Vagina (tissue), 2 donors: ENCODE measurements at places on chromosomes 2 and 18.

- no peak for DNase-seq
These were observed 11.4 kb downstream of the DARS1 start for GRCh38 chr2:135974036-135974435.

DNA sequence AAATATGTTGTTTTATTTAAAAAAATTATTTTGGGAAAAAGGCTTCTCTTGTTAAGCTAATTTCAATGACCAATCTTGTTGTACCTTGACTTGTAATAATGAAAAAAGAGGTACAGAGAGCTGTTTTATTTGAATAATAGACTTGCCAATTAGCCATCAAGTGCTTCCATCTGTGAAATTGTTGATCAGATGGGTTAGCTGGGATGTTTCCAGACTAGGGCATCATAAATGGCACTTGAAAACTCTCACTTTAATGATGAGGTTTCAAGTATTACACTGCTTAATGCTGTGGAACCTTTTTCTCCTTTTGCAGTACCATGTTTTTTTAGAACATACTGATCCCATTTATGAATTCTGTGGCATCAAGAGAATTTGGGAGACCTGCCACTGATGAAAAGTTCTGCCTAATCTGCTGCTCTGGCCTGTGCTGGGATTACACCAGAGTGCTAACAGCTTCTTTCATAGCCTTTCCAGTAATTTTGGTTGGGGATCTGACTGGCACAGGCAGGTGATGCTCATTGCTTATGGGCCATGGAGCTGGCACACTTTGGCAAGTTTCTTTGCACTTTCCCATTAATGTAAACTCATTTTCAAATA, 24.2 kb downstream of the PSMD14 start:
- DNase-seq, result no peak

DNA sequence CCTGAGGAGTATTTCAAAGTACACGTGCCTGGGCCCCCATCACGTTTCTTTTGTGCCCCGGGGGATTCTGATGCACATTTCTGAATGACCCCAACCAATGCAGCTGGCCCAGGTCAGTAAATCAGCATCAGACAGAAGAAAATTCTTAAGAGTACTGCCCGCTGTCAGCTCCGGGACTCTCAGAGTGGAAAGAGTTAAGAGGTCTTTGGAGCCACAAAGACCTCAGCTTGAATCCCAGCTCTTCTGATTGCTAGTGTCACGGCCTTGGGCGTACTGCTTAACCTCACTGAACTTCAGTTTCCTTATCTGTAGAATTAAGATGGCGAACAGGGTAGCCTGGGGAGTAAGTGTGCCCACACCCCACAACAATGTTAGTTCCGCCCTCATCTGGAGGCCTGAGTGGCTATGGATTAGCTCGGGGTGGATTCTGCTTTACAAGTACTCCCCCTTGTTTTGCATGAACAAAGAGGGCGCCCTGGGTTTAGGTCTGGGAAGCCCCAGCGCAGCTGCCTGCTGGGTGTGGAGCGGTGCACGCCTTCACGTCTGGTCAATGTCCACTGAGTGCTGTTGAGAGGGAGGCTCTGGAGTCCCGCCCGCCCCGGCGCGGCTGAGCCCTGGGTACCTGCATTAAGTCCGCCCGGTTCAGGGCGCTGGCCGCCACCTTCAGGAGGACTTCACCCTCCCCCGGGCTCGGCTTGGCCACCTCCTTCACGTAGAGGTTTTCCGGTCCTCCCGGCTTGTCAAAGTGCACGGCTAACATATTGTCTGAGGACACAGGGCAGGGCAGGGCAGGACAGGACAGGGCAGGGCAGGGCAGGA, 858 bp downstream of the TP53I3 start:
- no peak for DNase-seq

- DNase-seq, result no peak
These were observed 9.6 kb downstream of the GPAT2 start for GRCh38 chr2:96025194-96025492.

DNA sequence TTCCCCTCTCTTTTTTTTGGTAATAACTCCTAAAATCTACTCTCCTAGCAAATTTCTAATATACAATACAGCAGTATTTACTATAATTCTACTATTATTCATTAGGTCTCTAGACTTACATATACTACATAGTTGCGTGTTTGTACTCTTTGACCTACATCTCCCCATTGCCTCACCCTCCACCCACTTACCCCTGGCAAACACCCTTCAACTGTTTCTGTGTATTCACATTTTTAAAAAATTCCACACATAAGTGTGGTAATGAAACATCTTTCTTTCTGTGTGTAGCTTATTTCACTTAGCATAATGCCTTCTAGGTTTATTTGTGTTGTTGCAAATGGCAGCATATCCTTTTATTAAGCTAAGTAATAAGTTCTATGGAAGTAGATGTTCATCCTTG, 336.0 kb downstream of the CCDC85A start:
- no peak for DNase-seq

DNA sequence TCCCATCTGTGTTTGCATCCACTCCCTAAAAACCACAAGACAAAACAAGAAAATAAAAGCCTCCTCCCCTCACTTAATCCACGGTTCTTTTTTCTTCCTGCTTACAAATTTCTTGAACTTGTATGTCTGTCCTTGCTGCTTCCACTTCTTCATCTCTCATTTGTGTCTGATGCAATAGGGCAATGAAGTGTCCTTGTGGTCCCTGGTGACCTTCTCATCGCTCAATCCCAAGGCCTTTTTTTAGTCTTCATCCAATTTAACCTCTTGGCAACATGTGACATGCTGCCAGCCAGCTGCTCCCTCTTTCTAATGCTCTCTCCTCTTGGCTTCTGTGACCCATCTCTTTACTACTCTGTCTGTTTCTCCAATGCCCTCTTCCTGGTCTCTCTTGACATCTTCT, 87.6 kb downstream of the SEMA4F start:
- DNase-seq, result no peak

GRCh38 chr2:217370391-217370790, 510.5 kb upstream of the TNP1 start:
- no peak for DNase-seq

DNA sequence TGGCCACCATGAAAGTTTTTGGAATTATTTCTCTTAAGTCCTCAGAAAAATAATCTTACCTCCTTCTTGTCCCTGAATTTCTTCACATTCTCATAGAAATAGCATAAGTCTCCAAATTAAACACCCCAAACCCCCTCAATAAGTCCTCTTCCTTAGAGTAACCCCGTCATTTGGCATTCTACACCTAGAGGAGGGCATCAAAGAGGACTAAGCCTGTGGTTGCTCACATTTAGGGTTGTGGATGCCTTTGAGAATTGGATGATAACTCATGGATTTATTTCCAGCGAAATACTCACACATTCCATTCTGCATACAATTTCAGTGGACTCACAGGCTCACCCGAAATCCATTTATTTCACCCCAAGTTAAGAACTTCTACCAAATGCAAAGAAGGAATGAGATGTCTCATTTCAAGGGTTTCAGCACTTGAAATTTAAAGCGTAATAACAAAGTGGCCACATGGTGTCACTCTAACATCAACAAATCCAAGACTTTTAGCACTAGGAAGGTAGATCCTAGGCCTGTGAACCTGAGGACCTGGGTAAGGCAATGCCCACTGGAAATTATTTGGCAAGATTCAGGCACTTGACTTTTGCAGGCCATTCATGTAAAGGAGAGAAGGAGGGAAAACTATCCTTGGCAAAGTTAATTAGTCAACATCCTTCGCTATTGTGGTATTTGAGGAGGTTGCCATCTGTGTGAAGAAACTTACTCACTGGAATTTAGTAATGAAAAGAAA, 24.6 kb downstream of the DYTN start:
- no peak for DNase-seq

DNA sequence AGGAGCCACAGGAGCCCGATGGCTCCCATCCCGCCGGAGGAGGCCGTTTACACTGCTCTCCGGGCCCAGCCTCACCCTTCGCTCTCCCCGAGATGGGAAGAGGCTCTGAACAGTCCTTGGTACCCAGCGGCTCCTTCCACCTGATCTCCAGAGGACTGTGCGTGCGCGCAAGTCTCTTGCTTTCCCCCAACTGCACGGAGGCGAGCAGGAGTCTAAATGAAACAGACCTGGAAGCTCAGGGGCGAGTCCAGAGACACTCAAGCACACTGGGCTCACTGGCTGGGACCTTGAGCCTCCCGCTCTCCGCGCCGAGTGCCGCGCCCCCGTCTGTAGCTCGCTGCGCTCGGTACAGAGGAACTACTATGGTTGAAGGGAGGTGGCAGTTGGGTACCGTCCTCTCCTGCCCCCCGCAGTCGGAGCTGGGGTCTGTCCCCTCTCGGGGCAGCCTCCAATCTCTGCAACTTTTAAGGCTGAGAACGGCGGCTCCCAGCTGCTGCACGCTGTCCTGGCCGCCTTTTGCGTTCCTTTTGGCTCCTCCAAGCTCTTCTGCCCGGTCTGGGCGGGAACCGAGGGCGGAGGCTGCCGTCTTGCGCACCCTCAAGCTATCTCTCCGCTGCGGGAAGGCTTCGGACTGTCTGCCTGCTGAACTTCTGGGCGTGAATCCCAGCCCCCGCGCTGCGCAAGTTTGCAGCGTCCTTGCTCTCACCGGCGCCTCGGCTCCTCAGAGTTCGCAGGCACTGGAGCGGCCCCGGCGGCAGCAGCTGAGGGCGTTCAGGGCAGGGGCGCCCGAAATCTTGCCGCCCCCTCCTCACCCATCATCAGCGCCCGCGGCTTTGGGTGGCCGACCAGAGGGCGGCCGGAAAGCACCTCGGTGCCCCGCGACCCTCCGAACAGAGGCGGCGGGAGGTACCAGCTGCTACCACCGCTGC, 491 bp downstream of the ALK start:
- no peak for DNase-seq

DNA sequence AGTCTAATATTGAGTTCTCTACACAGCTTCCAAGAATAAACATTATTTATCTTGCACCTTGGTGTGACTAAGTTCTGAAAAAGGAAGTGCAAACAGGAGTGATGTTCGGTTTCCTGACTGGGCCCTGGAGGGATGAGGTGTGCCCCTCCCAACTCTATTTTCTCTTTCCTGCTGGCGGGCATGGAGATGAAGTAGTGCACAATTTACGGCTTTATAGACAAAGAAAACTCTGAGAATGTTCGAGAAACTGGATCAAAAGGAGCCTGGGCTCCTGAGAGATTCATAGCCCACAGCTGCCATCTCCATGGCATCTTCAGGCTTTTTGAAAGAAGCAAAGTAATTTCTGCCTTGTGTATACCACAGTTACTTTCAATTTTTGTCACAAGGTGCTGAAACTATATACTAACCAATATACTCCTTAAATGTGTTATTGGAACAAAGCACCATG, 22.3 kb downstream of the LRATD1 start:
- DNase-seq, result no peak

DNA sequence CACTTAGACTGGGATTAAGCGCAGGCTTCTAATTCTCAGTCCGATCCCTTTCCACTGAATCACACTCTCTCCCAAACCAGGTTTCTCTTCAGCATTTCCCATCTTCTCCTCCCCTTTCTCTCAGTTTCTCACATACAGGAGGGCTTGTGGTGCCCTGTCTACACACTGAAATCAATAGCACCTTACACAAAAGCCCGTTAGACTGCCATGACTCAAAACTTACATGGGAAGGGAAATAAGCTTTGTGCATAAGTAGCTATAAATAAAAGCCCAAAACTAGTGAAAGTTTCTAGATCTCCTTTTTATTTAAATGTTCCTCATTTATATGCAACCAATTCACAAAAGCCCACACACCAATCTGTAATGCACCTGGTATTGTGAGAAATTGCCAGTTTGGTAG, 318.4 kb downstream of the TXNL1 start:
- no peak for DNase-seq

- no peak for DNase-seq
These were observed 235.9 kb upstream of the LRATD1 start for GRCh38 chr2:14396533-14397083.

- DNase-seq, result no peak
These were observed 8.9 kb upstream of the RUFY4 start for GRCh38 chr2:218060118-218060517.

DNA sequence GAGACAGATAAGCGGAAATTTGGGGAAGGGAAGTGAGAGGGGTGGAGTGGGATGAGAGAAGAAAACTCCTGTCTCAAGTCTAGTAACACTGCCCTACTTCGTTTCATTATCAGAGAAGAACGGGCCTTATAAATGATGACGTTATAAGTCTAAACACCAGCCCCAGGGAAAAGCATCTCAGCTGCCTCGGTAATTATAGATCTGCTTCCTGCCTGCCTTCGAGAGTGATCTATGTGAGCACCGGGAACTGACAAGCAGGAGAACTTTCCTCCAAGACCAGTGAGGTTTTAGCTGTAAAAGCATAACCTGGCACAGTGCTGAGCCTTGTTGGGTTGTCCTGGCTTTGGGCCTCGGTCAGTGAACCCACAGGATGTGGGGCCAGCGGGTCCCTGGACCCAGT, 227.9 kb upstream of the SIX2 start:
- no peak for DNase-seq

GRCh38 chr2:99708231-99708630, 218.4 kb upstream of the REV1 start:
- no peak for DNase-seq

GRCh38 chr2:215765729-215766360, 247.5 kb downstream of the MREG start:
- no peak for DNase-seq

DNA sequence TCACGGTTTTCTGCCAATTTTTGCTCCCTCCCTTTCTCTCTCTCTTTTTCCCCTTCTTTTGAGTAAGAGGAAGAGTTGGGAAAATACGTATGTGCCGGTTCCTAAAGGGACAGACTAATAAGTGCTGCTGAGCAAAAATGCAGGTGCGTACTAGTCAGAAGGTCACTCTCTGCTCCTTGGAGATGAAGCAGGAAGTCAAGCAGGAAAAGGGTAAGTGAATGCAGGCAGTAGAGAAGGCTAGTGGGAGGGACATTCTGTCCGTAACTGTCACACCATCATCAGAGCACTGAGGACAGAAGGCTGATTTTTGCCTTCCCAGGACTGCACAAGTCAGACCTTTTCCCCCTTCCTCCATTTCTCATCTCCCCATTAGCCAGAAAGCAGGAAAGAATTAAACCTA, 105.7 kb downstream of the CDH2 start:
- DNase-seq, result no peak

DNA sequence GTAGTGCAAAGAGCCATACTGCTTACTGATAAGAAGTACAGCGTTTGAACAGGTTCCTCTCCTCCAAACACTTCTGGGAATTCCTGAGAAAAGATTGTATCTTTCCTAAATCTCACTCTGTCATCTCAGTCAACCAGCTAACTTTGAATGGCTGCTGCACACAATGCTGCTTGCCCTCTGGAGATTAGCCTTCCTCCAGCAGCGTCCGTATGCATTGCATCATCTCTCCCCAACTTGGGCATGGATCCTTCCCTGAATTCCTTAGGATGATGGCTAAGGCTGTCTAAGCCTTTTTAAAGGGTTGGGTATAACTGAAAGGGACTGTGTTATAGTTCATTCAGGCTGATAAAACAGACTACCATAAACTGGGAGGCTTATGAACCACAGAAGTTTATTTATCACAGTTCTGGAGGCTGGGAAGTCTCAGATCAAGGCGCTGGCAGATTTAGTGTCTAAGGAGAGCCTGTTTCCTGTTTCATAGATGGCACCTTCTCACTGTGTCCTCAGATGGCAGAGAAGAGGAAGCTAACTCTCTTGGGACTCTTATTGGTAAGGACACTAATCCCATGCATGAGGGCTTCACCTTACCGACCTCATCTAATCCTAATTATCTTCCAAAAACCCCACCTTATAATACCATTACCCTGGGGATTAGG, 105.3 kb downstream of the PAX3 start:
- no peak for DNase-seq

GRCh38 chr2:232219496-232219870, 159.1 kb upstream of the ALPP start:
- no peak for DNase-seq

- DNase-seq, result no peak
These were observed 9.5 kb upstream of the PARD3B start for GRCh38 chr2:204535764-204536163.

GRCh38 chr2:133158024-133158423, 410.2 kb downstream of the NCKAP5 start:
- no peak for DNase-seq

GRCh38 chr2:152453129-152453911, 118.3 kb downstream of the FMNL2 start:
- DNase-seq, result no peak
